ENCODE measurements at places on chromosomes 1 and 21.

DNA sequence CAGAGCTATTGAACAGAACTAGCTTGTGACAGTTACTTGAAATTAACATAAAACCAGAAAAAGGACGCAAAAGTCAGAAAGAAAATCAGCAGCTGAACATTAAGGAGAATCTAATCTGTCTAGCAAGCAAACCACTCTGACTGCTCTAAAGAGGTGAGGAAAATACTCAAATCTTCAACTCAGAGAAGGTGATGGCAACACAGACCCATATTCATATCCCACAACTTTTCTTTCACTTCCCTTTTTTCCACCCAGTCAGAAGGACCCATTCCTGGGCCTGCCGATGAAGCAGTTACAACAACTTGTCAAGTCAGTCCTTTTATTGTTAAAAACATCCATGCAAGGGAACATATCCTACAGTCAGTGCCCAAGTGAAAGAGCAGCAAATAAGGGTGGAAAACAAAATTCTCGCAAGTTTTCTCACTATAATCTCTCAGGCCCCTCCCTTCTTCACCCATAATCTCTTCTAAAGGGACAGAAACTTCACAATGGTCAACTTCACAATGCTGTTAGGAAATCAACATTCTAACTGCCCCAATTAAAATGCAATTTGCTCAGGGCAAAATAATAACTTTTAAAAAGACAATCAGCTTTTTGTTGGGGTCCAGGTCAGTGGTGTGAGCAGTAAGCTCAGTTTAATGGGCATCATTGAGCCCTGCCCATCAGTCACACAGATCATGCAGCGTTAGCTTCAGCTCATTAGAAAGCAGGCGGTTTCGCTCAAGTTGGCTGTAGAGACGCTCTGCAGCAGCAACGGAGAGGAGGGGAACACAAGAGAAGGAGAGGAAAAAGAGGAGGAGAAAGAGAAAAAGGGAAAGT, 3.6 kb upstream of the NUP210L start:
- no peak for DNase-seq

GRCh38 chr1:79790950-79791349, 784.4 kb upstream of the ADGRL4 start:
- no peak for DNase-seq

GRCh38 chr21:44006656-44007055, 5.5 kb upstream of the TRAPPC10 start:
- DNase-seq, result no peak

DNA sequence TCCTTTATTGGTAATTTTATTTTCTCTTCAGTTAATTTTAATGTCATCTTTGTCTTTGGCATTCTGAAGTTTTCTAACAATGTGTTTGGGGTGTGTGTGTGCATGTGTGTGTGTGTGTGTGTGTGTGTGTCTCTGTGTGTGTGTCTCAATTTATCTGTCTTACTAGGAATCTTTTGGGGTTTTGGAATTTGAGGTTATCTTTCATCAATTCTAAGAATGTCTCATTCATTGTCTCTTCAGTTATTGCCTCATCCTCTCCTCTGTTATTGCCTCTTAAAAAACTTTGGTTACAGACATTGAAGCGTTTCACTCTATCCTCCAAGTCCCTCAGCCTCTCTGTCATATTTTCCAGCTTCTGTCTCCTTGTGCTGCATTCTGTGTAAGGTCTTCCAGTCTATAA, 18.1 kb upstream of the SAMD13 start:
- no peak for DNase-seq

GRCh38 chr1:115300087-115300876, 37.8 kb downstream of the NGF start:
- DNase-seq, result no peak

- DNase-seq, result no peak
Measured at GRCh38 chr21:46215436-46216131, 13.0 kb downstream of the LSS start.

DNA sequence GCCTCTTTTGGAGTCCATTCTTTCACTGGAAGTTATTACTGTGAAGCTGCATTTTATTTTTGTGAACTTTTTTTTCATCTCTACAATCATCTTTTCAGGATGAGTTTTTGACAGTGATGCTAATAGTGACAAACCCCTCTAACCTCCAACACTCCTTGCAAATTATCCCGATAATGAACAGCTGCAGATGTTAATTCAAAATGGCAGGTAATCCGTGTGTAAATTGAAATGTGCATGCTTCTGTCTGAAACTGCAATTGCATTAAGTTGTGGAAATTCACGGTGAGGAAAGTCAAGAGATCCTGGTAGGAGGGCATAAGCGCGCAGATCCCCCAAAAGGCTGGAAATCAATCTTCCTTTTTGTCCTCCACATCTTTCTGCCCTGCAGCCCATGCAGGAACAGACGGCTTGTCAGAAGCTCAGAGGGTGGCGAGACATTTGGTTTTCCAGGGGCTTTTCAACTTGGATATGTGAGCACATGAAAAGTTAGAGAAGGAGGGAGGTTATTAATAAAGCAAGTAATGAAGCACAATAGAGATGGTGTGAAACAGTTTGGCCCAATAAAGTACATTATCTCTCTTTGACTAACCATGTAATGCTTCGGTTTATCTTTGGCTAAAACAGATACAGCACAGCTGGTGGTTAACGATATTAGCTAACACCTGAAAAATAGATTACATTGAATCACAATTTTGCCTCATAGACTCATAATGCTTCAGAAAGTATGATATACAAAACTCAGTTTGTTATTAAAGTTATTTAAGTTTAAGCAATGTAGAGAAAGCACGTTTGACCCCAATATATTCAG, 143.5 kb upstream of the COA6 start:
- no peak for DNase-seq

GRCh38 chr1:229407206-229408026, 26.5 kb downstream of the ACTA1 start:
- no peak for DNase-seq

Data from CD4-positive, CD25-positive, alpha-beta regulatory T cell (primary cell).